ENCODE measurements at places on chromosomes 7 and 10.

DNA sequence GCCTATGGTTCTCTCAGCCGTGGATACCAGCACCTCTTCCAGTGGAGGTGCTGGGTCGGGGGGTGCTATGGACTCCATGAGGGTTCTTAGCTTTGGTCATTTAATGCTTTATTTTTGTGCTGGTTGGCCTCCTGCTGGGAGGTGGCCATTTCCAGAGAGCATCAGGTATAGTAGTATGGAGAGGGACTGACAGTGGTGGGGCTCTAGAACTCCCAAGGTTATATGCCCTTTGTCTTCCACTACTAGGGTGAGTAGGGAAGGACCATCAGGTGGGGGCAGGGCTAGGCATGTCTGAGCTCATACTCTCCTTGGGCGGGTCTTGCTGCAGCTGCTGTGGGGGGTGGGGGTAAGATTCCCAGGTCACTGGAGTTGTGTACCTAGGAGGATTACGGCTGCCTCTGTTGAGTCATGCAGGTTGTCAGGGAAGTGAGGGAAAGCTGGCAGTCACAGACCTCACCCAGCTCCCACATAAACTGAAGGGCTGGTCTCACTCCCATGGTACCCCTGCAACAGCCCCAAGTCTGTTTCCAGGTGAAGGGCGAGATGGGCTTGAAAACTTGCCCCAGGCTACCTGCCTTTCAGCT lies 763.2 kb upstream of the LRRTM3 start:
- no peak for DNase-seq

GRCh38 chr10:98510412-98510995 lies 63.8 kb upstream of the HPS1 start:
- DNase-seq = no peak

GRCh38 chr7:23266918-23267317 lies 20.3 kb downstream of the GPNMB start:
- DNase-seq = no peak

DNA sequence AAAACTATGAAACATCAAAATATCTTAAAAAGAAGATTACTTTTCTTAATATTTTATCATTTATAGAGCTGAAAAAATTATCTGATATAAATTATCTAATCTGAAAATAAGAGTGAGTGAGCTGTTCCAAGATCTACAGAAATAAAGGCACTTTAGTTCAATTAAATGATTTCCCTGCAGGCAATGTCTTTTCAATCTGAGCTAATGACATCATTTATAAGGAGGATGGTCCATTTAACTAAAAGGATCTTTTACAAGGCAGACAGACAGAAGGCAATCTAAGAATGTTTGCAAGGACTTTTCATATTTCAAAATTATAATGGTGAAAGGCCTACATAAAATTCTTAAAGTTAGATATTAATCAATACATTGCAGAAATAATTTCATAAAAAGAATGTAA lies 71.8 kb downstream of the SKAP2 start:
- DNase-seq = no peak

- no peak for DNase-seq
Measured at GRCh38 chr7:7051206-7051877, 131.0 kb upstream of the C1GALT1 start.

GRCh38 chr10:106557951-106558733 lies 606.4 kb downstream of the SORCS1 start:
- no peak for DNase-seq

DNA sequence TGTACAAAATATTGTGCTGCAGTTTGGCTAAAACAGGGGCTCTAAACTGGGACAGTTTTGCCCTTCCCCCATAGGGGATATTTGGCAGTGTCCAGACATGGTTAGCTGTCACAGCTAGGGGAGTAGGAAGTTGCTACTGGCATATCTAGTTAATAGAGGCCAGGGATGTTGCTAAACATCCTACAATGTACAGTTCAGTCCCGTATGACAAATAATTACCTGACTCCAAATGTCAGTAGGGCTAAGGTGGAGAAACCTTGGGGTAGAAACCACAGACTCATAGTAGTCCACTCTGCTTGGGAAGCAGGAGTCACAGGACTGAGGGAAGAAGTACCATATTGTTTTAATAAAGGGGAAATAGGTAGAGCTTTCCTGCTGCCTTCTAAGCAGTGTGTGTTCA lies 39.8 kb downstream of the WBP1L start:
- DNase-seq = no peak

GRCh38 chr10:100996678-100997359 lies 2.8 kb upstream of the LZTS2 start:
- DNase-seq = peak; percentile 57

- DNase-seq = no peak
Measured at GRCh38 chr7:152504816-152505215, 69.0 kb upstream of the KMT2C start.

- DNase-seq = no peak
Measured at GRCh38 chr7:41188163-41189130, 514.4 kb downstream of the INHBA start.

GRCh38 chr7:100545360-100546128 lies 6.5 kb downstream of the AGFG2 start:
- peak; percentile 81 for DNase-seq

DNA sequence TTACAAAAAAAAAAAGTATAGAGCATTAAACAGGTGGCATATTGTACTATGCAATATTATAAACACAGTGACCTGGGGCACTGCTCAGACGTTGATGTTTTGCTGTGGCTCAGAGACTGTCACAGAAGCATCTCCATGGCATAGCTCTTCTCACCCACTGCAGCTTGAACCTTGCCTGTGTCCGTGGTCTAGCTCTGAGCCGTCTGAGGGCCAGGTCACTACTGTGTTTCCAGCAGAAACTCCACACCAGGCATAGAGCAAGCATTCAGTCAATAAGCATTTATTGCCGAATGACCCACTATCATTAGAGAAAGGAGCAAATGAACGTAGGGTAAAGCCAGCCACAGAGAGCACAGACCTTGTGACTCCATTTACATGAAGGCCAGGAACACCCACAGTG lies 443.2 kb upstream of the FOXK1 start:
- no peak for DNase-seq

- DNase-seq = no peak
Measured at GRCh38 chr10:11896549-11897200, 73.5 kb downstream of the PROSER2 start.

- DNase-seq = no peak
Measured at GRCh38 chr7:120842121-120842621, 15.8 kb downstream of the TSPAN12 start.

DNA sequence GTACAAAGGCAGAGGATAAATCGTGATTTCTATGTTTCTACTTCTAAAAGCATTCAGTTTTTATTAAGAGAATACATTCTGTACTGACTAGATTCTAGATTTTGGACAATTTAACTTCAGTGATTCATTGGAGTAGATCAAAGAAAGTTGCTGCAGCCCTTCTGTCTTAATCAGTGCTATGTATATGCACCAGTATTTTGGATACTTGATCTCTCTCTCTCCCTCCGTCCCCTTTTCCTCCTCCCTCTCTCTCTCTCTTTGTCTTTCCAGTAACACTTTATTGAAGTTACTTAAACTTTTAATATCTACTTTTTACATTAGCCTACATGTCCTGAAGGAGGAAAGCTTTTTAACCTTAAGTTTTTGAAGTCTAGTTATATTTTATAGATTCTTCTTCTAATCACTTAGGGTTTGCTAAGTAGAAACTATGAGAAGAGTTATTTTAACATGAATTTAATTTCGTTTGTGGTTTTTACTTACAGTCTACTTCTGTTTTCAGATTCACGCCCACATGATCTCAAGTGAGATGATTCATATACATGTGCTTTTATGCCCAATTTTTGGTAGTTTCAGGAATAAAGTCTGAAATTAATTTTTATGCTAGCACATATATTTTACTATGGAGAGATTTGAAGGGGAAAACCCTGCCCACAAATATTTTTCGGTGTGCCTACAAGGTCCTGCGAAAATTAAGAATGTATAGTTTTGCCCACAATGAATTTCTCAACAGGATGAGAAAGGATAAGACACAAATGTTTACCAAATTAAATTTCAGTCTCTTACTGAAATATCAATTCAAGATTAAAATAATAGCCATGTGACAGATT lies 9.1 kb downstream of the MDFIC start:
- no peak for DNase-seq

- no peak for DNase-seq
Measured at GRCh38 chr7:38413784-38414183, 140.3 kb upstream of the TARP start.

GRCh38 chr7:191105-191980 lies 1.0 kb upstream of the FAM20C start:
- no peak for DNase-seq

DNA sequence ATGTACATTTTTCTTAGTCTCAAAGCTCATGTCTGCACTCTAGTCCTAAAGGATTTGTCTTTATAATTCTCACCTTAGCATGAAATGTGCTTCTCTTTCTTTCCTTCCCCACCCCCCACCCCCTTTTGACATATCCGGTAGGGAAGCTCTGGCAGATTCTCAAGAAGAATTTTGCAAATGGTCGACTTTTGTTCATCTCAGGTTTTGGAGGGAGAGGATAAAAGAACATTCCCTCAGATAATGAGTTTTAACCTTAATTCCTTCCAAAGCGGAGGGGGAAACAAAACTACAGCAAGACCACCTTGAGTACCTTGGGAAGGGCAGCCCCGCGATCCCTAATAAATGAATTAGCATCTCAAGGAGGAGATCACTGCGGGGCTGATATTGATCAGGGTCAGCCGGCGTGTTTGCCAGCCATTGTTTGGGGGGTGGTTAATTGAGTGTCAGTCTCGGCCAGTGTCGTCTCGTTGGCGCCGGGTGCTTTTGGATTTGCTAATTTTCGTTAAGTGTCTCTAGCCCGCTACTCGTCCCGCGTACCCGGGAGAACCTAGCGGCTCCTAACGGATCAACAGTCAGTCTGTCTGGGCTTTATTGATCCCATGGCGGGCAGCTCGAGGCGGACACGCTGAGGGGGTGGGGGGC lies 874 bp upstream of the BAMBI start:
- DNase-seq = no peak

DNA sequence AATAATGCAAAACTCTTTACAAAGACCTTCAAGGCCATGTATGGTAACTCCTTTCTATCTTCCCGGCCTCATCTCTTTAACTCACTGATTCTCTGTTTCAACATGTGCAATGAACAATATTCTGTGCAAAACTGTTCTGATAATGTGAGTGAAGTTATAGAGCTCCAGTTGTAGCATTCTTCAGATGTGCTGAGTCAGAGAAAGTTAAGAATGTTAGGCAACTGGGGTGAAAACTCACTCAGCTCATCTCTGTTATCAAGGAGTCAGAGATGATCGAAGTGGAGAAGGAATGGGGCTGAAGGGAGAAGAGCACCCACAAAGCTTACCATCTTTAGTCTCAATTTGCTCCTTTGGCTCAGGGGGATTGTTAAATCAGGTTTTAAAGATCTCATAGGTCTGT lies 344.7 kb upstream of the NPSR1 start:
- DNase-seq = no peak

DNA sequence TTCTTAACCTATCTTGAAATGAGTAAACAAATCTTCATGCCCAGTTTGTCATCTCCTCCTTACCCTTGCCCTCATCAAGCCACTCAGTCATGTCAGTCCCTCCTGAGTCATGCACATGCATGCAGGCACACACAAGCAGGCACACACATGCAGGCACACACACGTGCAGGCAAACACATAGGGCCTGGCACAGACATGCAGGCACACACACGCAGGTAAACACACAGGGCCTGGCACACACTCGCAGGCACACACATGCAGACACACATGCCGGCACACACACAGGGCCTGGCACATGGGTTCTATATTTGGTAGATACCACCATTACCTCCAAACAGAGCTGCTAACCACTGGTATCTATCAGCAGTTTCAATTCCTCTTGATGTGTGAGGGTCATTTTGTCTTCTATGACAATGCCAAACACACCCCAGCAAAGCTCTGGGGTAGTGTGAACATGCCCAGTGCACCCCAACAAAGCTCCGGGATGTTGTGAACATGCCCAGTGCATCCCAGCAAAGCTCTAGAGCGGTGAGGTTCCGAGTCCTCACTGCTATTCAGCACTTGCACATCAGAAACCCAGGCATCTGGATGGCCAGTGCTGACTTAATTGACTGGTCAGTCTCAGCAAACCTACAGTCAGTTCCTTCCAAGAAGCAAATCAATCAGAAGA lies 563.8 kb downstream of the PTPRN2 start:
- DNase-seq = no peak

DNA sequence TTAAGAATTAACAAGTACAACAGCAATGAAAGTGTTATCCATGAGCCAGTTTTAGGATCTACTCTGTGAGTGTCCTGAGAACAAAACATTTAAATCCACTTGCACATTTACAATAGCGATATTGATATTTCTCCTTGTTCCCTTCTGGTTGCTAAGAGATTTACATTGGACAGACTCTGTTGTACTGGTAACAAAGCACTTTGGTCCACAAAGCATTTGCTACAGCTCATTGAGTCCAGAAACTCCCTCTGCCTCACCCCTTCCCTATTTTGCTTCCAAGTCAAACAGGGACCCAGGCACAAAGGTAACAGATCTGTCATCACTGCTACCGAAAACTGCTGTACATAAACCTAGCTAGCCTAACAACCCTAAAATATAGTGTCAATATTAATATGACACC lies 2.1 kb downstream of the ANK3 start:
- no peak for DNase-seq

GRCh38 chr10:90977162-90977854 lies 56.4 kb upstream of the ANKRD1 start:
- no peak for DNase-seq

- DNase-seq = no peak
Measured at GRCh38 chr10:1961989-1962388, 224.7 kb upstream of the ADARB2 start.

- peak; percentile 69 for DNase-seq
Measured at GRCh38 chr7:43569424-43569823, 13.5 kb upstream of the STK17A start.

DNA sequence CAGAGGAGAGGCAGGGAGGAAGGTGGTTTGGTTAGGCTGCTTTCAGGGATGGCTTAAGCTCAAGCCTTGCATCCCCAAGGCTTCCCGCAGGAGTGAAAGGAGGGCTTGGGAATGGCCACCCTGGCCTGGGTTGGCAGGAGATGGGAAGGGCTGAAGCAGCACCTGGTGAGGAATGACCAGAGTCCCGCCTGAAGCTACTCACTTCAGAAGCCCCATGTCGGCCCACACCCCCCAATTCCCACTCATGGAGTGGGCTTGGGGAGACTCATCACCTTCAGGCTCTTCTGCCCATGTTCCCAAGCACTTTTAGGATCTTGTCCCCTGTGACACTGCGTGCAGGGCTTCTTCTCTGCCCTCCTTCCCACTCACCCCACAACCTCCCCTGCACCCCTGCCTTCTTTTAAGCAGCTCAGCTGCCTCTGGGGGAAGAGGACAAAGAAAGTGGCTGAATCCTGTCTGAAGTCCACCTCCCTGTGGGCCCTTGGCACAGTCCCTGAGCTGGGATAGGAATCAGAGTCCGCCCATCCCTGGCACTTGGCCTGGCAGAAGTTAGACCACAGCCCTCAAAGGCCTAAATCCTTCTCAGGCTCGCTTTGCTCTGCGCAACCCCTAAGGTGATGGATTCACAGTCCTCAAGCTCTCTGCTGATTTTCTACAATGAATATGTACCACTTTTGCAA lies 16.5 kb downstream of the RGR start:
- no peak for DNase-seq

- DNase-seq = no peak
Measured at GRCh38 chr7:130365511-130366441, 14.5 kb upstream of the CPA1 start.

GRCh38 chr10:49057231-49057880 lies 58.0 kb downstream of the VSTM4 start:
- no peak for DNase-seq

GRCh38 chr10:4301291-4302045 lies 516.5 kb upstream of the KLF6 start:
- no peak for DNase-seq

All from activated CD8-positive, alpha-beta memory T cell treated with anti-CD3 and anti-CD28 coated beads, Interleukin-2, amount 10 ng/mL, durations not matched to agents 7 days and 5 days (primary cell).